ENCODE measurements at places on chromosomes 11 and 22.
A peak's percentile ranks its signal among the peaks of the same experiment; 100 is the strongest.

GRCh38 chr11:111107501-111107900 lies 138.0 kb upstream of the POU2AF2 start:
- no peak for DNase-seq

DNA sequence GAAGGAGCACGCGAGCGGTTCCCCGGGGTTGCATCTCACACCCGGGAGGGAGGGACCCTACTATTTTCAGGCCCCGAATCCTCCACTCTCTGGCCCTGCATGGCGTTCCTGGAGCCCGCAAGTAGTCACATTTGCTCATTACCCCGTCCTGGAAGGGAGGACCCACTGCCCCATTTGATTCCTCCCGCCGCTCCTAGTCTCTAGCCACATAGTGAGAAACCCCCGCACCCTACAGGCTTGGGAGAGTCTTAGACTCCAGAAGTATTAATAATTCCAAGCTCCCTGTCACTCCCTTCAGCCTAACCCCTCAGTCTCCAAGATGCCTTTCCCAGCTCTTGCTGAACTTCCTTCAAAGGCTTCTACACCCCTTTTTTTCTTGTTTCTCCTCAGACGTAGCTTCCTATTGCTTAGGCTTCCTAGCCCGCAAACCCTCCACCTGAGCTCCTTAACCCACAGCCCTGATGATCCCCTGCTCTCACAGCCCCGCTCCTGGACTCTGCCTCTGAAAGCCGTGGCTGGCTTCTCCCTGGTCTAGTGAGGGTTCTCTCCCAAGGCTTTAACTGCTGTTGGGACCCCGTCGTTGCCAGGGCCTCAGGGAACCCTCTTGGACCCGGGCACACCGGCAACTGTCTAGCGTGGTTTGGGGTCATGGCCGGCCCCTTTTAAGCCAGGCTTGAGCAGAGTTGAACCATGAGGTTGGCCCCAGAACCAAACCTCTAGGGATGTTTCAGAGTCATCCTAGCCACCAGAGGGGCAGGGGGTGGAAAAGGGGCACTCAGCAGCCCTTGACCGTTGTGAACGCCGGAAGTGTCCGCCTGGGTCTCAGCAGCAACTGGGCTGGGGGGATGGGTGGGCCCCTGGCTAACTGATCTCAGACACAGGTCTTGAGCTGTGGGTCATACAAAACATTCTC lies 862 bp downstream of the GGA1 start:
- peak; percentile 35 for DNase-seq

DNA sequence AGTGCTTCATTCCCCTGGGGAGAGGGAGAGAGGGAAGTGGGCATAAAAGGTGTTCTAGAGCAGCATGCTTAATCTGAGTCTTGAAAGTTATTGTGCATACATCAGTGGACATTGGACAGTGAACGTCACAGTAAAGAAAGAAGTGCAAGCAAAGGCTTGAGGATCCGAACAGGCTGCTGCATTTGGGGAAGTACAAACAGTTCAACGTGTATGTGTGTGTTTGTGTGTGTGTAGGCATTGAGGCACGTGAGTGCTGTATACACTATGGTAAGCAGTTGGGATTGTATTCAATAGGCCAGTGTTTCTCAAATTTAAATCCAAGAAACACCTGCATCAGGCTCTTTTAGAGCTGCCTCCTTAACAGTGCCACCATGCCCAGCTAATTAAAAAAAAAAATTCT lies 10.4 kb upstream of the EIF3M start:
- no peak for DNase-seq

- DNase-seq = peak; percentile 45
Measured at GRCh38 chr22:29625090-29625825, 21.8 kb downstream of the NF2 start.

- no peak for DNase-seq
Measured at GRCh38 chr11:95373241-95373640, 142.2 kb upstream of the SESN3 start.

DNA sequence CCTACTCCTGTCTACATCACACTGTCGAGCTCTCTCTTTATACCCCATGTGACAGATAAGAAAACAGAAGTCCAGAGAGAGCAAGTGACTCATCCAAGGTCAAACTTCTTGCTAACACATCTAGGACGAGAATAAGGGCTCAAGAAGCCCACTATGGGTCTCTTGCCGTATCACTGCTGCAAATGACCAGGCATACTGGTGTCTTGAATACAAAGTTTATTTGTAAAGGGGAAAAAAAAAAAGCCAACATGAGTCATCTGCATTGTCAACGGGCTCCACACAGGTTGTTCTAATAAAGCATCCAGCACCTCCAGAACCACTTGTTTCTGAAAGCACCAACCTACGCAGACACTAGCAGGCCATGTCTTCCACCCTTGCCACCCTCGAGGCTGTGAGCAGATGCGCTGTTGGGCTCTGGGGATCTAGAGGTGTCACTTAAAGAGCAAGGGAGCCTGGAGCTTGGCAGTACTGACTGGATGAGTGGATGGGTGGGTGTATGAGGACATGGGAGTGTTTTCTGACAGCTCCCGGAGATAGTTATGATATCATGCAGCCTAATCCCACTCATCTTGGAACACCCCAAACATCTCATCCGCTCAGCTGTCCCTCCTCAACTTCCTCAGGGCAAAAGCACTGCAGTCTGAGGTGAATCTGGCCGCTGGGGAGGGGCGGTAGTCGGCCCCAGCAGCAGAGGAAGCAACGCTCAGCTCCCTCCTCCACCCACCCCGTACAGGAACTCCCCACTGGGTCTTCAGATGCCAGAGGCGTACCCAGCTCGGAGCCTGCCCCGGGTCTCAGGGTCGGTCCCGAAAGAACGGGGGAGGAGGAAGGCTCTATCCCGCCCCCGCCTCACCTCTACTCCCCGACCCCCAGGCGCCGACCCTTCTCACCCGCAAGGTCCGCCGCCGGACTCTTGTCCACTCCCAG lies 1.0 kb downstream of the SMCO4 start:
- peak; percentile 93 for DNase-seq

DNA sequence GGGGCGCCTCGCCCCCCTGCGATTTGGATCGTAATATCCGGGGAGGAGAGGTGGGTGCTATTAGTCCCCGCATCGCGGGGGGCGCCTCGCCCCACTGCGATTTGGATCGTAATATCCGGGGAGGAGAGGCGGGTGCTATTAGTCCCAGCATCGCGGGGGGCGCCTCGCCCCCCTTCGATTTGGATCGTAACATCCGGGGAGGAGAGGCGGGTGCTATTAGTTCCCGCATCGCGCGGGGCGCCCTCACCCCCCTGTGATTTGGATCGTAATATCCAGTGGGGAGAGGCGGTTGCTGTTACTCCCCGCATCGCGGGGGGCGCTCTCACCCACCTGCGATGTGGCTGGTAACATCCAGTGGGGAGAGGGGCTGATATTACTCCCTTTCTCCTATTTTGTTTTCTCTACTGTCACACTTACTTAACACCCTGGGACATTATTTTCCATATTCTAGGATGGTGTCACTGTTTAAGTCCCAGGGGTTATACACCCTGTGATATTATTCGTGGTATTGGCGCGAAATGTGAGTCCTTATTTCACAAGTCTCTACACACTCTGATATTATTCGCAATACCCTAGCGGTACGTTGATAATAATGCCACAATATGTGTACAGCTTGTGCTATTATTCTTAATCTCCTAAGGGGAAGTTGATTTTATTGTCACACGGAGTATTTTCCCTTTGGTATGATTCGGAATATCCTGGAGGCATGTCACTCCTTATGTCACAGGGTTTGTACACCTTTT lies 57.8 kb upstream of the ALDH3B2 start:
- peak; percentile 88 for DNase-seq

DNA sequence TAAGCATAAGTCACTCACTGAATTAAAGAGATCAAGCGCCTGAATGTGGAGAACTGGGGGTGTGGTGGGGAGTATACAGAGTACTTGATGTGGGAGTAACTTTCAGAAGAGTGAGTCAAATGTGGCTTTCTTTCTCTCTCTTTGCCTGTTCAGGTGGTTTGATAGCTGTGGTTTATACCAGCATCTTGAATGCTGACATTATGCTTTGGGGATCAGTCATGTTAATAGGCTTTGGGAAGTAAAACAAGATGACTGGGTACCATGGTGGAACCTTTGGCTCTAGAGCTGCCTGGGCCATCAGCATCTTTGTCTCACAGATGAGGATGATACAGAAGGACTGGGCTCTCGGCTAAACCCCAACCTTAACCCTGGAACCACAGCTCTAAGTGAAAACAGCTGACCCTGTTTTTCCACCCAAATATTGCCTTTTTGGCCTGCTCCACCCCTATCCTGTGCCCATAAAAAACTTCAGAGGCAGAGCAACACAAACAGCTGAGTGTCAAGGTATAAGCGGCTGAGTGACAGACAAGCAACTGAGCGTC lies 58.2 kb upstream of the GNAZ start:
- no peak for DNase-seq

GRCh38 chr11:88131764-88132470 lies 43.3 kb downstream of the RAB38 start:
- DNase-seq = no peak

- peak; percentile 4 for DNase-seq
Measured at GRCh38 chr11:35190804-35191348, 51.9 kb downstream of the CD44 start.

GRCh38 chr11:16982256-16982671 lies 31.9 kb downstream of the PLEKHA7 start:
- no peak for DNase-seq

DNA sequence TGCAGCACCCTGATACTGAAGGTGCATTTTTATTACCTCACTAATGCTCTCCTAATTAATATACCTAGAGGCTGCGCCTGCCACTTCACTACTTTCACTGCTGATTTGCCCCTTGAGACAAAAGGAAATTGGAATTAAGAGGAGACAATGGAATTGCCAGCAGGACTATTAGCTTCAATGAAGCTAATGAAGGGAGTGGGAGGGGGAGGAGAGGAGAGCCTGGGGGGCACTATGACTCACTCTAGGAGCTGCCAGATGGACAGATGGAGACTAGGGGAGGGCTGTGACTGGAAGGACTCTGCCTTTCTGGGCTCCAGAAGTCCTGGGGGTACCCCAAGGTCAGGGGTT lies 102.8 kb upstream of the DRD2 start:
- DNase-seq = no peak

DNA sequence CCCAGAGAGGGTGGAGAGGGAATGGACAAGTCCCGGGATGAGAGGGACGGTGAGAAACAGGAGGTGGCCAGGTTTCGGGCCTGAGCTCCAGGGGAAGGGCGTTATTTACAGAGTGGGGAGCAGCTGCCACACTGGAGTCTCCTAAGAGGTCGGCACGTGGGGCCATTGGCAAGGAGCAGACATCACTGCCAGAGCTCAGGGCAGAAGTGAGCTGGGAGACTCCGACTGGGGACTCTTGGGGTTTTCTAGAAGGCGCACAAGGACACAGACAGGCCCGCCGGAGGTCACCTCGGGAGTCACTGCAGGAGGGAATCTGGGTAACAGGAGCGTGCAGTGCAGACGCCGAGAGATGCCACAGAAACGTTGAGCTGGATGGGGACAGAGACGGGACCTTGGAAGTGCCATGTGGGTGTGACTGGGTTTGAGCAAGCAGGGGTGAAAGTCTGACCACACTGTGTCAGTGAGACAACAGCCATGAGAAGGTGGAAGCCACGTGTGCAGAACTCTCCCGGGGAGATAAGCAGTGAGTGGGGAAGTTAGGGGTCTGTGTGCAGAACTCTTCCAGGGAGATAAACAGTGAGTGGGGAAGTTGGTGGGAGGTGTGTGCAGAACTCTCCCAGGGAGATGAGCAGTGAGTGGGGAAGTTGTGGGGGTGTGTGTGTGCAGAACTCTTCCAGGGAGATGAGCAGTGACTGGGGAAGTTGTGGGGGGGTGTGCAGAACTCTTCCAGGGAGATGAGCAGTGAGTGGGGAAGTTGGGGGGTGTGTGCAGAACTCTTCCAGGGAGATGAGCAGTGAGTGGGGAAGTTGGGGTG lies 187.5 kb downstream of the SHANK2 start:
- no peak for DNase-seq

DNA sequence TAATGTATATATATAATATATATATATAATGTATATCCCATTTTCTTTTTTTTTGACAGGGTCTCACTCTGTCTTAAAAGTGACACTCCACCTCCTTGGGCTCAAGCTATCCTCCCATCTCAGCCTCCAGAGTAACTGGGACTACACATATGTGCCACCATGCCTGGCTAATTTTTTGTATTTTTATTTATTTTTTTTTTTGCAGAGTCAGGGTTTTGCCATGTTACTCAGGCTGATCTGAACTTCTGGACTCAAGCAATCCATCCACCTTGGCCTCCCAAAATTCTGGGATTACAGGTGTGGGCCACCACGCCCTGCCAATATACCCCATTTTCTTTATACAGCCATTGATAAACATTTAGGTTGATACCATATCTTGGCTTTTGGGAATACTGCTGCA lies 33.9 kb upstream of the SLC22A24 start:
- no peak for DNase-seq

- DNase-seq = no peak
Measured at GRCh38 chr11:98561252-98561651, 459.5 kb upstream of the CNTN5 start.

GRCh38 chr11:13262096-13262495 lies 15.5 kb upstream of the BMAL1 start:
- no peak for DNase-seq

DNA sequence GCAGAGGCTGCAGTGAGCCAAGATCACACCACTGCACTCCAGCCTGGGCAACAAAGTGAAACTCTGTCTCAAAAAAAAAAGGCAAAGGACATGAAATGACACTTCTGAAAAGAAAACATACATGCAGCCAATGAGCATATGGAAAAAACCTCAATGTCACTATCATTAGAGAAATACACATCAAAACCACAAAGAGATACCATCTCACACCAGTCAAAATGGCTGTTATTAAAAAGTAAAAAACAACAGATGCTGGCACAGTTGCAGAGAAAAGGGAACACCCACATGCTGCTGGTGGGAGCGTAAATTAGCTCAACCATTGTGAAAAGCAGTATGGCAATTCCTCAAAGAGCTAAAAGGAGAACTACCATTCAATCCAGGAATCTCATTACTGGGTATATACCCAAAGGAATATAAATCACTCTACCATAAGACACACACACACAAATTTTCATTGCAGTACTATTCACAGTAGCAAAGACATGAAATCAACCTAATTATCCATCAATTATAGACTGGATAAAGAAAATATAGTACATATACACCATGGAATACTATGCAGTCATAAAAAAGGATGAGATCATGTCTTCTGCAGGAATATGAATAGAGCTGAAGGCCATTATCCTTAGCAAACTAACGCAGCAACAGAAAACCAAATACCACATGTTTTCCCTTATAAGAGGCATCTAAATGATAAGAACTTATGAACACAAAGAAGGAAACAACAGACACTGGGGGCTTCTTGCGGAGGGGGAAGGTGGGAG lies 15.7 kb upstream of the C11orf58 start:
- no peak for DNase-seq

GRCh38 chr22:21009638-21010425 lies 5.1 kb upstream of the P2RX6 start:
- peak; percentile 4 for DNase-seq

- DNase-seq = no peak
Measured at GRCh38 chr11:77959434-77959833, 35.0 kb downstream of the INTS4 start.

DNA sequence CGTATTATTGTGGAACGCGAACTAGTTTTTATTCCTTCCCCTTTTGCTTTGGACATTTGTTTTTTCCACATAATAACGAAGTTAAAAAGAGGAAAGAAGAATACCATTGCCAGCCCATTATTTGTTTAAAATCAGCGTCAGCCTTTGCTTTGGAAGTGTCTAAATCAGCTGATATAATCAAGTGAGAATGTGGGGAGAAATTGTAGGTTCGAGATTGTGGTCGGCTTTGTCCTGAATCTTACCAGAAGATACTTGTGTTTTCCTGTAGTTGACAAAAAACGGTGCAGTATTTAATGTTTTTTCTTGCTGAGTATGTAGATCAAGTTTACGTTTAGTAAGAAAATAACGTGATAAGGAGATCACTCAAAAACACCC lies 935 bp downstream of the ZNF143 start:
- DNase-seq = peak; percentile 55

Measured in DMS53 (cell line).